ENCODE measurements at places on chromosomes 1 and 21.

GRCh38 chr1:48006264-48006663 lies 9.1 kb upstream of the TRABD2B start:
- no peak for DNase-seq

DNA sequence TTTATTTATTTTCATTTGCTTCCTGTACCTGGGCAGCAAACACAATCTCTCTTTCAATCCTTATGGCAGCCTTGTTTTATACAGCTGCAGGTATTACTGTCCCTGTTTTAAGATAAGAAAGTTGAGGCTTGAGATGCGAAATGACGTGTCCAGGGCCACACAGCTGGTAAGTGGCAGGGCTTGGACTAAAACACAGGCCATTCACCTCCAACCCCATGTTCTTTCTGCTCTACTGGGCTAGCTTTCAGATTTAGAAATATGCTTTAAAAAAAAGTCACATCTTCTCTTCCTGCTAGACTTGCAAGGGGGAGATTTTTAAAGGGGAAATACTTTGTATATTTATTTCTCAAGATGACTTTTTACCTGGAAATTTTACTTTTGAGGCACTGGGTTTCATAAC lies 62.8 kb downstream of the CNST start:
- DNase-seq, result no peak

DNA sequence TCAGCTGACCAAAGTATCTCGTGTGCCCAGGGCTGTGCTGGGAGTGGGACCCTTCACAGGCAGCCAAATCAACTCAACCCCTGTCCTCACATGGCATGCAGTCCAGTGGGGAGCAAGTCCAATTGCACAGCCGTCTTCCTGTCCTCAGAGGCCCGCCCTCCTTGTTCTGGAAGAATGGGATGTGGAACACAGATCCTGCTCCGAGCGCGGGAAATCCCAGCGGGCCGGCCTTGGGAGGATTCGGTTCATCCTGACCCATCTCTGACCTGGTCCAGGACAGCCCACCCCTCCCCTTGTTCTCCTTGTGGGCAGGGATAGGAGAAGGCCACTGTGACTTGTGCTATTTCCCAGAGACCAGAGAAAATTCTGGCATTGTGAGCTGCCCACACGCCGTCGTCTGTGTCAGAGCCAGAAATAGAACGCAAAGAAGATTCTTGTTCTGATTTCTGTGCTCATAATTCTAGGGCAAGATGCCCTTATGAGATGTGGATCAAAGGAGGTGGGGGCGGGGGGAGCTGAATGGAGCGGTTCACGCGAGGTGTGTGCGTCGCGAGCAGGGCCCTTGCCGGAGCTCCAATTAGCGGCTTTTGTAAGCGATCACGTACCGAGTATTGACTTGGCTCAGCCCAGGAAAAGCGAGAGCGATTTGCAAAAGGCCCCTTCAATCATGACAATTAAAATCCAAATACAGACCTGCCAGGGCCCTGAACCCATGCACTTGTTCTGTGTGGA lies 79.2 kb downstream of the AJAP1 start:
- no peak for DNase-seq

DNA sequence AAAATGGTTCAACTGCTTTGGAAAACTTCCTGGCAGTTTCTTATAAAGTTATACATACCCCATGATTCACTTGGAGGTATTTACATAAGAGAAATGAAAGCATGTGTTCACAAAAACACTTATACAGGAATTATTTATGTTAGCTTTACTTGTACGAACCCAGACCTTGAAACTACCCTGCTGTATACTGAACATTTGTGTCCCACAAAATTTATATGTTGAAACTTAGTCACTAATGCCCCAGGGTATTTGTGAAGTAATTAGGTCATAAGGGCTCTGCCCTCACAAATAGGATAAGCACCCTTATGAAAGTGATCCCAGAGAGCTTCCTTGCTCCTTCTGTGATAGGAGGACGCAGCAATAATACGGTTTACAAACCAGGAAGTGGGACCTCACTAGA lies 42.7 kb upstream of the B3GALT2 start:
- no peak for DNase-seq

DNA sequence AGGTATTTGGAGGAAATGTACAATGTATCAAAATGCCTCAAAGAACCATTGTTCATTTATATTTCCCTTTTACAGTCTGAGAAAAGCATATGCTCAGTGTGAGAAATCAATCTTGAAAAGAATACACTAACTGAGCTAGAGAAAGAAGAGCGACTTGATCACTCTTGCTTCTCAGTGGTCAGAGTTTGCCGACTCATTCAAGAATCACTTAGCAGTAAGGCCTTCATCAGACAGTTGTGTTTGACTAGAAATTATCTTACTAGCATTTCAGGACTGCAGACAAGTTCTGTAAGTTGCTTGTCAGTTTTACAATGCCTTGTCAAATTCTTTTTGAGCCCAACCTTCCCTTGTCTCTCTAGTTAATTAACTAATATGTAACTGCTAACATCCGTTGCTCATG lies 12.9 kb downstream of the RGS18 start:
- DNase-seq, result no peak

- no peak for DNase-seq
Measured at GRCh38 chr1:233111731-233112130, 161.3 kb downstream of the NTPCR start.

DNA sequence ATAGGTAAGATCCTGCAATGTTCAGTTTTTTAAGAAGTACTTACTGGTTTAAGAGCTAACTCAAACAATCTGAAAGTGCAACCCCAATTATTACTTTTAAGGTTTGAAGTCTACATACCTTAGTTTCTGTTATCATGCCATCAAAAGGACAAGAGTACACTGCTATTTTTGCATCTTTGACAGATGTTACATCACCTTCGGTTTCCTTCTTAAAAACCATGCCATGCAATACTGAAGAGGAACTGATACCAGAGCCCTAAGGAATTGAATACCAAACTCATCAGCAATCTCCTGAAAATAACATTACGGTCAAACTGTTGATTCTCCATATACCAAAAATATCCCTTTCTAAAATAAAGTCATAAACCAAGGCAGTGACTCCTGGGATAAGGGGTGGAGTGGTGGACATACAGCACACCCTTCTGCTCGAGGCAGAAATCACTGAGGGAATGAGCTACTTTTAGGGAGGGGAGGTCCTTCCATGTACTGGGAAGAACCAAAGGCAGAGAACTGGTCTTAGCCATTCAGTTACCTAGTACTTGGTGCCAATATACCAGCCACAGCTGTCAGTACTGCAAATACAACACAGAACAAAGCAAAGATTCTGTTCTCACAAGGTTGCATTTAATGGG lies 8.5 kb downstream of the CCT8 start:
- DNase-seq, result no peak

- DNase-seq, result peak; percentile 18
Measured at GRCh38 chr21:36079010-36079649, 9.3 kb downstream of the CBR1 start.

DNA sequence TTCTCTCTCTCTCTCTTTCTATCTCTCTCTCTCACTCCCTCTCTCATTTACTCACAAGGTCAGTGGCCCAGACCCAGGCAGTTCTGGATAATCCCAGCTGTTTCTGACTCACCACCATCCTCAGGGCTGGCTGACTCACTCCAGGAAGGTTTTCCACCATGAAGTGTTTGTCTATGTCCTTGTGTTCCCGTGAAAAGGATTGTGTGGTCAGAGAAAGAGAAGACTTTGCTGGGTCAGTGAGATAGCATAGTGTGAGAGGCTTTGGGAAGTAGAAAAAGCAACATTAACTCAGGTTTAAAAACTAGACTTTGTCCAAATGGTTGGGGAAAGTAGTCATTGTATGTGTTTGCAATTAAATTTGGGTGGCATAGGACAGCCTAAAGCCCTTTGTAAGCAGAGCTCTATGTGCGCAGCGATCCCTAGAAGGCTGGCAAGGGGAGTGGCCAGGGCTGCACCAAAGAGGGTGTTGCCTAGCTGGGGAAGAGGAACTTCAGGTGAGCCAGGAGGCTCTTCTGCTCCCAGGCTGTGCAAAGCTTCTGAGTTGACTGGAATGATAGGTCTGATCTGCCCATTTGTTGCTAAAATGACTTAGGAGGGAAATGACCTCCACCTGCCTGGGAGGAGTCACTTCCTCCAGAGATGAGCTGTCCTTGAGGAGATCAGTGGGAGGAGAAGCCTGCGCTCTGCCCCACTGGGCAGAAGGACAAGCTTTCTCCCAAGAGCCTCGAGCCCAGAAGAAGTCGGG lies 4.9 kb upstream of the CAPN2 start:
- no peak for DNase-seq

DNA sequence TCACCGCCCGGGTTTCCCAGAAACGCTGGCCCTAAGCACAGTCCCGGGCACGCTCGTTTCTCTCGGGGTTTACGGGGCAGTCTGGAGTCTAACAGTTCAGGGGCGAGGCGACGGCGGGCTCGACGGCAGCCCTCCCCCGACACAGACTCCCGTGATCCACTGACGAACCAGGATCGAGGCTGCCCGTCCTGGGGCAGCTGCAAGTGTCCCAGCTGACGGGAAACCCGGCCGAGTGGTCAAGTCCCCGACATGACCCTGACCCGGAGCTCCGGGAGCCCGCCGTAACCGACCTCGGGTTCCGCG lies 494 bp downstream of the UBE2J2 start:
- DNase-seq, result no peak

- DNase-seq, result no peak
Measured at GRCh38 chr1:19204446-19205266, 5.4 kb downstream of the UBR4 start.

GRCh38 chr1:159009704-159010361 lies at the start of gene IFI16:
IFI16 (plus strand) TSS chr1:159009907; CDS start chr1:159014681, 4,774 bp downstream.
- DNase-seq, result no peak

GRCh38 chr1:104526158-104526795 lies 776.6 kb downstream of the AMY1C start:
- DNase-seq, result no peak

DNA sequence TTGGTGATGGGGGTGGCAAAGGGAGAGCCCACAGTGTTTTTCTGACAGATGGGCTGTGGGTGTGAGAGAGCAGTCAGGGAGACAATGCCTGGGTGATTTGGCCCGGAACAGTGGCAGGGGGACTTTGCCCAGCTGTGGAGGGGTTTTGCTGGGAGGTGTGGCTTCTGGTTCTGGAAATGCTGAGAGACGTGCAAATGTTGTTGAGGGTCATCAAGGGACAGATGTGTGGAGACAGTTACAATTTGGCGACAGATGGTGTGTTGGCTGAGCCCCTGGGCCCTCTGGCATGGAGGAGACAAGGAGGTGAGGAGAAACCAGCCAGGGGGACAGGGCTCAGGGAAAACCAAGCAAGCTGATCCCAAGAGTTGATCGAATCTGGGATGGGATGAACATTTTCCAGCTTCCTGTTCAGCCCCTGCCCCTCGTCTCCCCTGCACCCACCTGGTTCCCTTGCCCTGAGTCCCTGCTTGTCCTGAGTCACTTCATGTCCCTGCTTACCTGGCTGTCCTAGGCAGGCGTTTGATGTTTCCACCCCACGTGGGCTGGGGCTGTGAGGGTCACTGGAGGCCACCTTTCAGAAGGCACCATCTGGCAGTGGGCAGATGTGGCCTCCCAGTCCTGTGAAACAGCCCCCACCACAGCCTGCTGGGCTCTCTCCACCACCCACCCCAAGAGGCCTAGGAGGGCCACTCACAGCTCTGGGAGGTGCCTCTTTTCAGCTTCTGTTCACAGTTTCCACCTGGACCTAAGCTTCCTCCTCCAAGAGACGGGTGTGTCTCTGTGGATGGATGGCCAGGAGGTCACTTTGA lies 15.8 kb upstream of the ZNF678 start:
- no peak for DNase-seq

- no peak for DNase-seq
Measured at GRCh38 chr1:28104866-28105467, 16.6 kb upstream of the EYA3 start.

DNA sequence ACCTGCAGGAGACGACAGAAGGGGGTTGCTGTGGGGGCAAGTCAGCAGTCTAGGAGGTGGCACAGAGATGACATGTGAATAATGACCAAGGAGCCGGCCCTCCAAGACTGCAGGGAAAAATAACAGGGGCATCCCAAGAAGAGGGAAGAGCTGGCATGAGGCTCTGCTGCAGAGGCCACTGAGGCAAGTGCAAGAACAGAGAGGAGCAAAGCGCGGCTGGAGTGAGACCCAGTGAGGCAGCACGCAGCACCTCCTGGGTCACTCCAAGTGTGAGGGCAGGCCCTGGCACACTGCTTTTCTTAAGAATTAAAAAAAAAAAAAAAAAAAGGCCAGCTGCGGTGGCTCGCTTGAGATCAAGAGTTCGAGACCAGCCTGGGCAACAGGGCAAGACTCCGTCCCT lies 80.1 kb downstream of the SLC66A1 start:
- DNase-seq, result no peak

- DNase-seq, result no peak
Measured at GRCh38 chr1:8879922-8880676, 1.6 kb upstream of the ENO1 start.

DNA sequence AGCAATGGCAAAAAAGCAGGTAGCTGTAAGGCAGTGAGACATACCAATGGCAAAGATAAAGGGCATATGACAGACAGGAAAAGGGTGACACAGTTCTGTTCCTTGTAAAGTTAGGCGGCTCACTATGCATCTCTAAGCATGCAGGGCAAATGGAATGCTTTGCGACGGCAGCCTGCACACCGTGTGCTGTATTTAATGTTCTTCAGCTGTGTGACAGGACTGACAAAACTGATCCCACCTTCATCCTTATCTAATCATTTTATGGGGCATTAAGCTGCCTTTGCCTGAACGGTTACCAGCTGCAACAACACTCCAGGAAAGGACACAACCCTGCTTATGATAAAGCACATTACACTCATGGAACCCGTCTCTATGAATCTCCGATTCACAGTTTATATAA lies 80.5 kb upstream of the VAV3 start:
- no peak for DNase-seq

DNA sequence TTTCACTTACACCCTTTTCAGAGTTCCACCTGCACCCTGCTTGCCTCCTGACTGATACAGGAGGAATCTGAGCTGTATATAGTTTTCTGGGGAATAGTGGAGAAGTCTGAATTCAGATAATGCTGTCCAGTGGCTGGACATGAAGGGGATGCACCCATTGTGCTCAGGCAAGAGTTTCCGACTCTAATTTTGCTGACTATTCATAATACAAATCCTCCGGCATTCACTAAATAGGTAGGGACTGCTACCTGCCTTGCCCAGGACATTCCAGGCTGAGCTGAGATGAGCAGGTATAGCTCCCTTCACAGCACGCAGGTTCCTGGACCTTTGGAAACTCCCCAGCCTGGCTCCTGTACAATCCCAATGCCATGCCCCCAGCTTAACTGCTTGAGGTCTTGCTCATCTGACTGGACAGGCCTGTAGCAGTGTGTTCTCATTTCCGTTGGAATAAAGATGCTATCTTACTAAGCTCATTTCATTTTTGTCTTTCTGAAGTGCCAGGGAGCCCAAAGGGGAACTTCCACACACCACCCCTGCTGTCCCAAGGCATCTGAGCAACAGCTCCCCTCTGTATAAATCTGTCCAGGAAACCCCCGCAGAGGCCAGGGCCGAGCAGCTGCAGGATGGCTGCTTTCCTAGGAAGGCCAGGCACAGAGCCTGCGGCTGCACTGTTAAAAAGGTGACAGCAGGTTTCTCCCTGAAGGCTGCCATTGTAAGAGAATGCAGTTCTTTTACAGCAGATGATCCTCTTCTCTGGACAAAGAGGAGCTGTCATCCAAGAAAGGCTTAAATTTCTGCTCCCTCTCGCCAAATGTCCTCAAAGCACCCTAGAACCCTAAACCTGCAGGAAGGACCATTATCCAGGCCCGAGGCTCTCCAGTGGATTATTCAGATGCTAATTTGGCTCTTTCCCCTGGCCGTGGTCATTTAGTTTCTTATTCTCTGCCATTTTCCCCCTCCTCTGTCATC lies 21.7 kb upstream of the VASH2 start:
- DNase-seq, result no peak

All from stimulated activated CD4-positive, alpha-beta T cell treated with anti-CD3 and anti-CD28 coated beads, TNF-alpha, amount 100 ng/mL, for 24 hours (primary cell).